ENCODE measurements at places on chromosomes 6 and 20.

- no peak for DNase-seq
Measured at GRCh38 chr6:144353871-144354314, 68.8 kb downstream of the UTRN start.

- DNase-seq, result no peak
Measured at GRCh38 chr6:113909224-113909856, 52.2 kb downstream of the MARCKS start.

- DNase-seq, result no peak
Measured at GRCh38 chr6:103797738-103798137, 1062.0 kb downstream of the HACE1 start.

GRCh38 chr20:21219686-21220085 lies 83.4 kb upstream of the XRN2 start:
- DNase-seq, result no peak

DNA sequence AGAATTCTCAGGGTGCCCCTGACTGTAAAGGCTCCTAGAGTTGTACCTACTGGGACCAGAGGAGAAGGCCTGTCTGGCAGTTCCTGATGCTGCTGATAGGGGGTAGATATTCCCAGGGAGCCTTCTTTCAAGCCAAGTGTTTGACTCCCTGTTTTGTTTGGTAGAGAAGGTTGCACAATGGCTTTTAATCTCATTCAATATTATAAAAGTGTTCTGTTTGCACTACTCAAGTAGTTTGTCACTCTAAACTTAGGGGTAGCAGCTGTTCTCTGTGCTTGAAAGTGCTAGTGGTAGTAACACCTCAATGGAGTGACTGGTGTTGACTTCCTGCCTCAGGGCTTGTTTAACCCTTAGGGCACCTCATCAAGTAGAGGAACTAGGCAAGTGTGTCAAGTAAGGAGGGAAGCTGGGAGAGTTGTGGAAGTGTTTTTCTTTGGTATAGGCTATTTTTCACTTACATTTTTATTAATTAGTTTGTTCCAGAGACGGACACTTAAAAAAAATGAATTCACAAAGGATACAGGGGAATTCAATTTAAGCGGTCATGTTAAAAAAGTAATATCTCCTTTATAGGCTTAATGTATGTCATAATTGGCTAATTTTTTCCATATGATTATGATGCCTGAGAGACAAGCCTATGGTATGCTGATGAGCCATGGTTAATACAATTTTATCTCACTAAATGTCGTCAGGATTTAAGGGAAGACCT lies 38.1 kb downstream of the BICRAL start:
- DNase-seq, result no peak

DNA sequence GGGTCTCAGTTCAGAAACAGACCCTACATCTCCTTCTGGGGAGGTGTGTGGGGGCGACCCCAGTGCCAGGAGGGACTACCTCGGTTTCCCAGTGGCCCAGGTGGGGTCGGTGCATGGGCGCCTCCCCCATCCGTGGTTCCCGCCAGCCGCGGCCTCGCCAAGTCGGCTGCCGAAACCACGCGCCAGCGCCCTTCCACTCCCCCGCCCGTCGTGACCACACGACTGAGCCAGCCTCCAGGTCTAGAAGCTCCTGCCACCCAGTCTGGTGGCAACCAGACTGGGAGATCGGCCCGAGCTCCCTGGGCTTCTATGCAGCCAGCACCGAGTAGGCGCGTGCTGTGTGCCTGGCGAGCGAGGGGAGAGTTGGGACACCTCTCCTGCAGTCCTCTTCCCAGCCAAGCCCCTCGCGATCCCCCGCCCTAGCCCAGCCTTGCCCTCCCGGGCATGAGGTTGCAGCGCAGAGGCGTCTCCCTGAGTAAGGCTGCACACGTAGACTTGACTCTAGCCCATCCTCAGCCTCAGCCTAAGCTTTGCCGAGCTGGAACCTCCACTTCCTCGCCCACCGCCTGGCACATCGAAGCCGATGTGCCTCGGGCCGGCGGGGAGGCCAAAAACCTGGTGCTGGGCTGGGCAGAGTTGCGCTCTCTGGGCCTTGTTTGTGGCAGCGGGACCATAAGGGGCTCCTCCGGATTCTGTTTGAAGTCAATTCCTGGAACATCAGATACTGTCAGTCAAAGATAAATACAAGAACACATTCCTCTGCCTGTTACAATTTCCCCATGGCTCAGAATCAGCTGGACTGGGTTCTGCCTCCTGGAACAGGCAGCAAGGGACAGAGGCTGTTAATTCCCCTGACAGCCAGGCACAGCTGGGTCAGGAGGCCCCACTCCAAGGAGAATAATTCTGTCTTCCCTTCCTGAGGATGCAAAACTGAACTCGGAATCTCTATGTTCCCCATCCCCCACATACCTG lies 1.5 kb upstream of the CPNE5 start:
- no peak for DNase-seq

DNA sequence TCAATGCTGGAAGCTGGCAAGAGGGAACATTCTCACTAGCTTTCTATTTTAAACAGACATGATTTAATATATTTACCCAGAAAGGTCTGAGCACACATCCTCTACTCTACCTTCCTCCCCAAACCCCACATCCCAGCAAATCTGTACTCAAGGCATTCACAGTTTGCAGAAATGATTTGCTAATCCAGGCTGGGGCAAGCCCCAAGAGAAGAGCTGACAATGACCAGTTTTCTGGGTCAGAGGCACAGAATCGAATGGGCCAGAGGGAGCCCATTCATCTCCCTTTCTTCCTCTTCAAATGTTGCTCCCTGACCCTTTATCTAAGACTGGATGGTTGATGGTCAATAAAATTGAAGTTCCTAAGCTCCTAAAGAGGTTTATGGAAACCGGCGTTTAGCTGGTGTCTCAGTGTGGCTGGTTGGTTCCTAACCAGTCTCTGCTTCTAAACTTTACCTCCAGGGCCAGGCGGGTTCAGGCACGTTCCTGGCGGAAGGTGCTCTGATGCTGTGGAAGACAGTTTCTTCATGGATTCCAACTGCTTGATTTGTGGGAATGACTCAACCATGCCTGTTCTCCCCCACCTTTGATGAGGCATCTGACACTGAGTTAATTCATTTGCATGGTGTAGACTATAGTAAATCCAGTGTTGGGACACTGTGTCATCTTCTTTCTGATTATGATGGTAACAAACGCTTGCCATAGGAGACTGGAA lies 96.4 kb upstream of the IYD start:
- DNase-seq, result no peak

- no peak for DNase-seq
Measured at GRCh38 chr6:36392621-36393020, 5.2 kb upstream of the ETV7 start.

DNA sequence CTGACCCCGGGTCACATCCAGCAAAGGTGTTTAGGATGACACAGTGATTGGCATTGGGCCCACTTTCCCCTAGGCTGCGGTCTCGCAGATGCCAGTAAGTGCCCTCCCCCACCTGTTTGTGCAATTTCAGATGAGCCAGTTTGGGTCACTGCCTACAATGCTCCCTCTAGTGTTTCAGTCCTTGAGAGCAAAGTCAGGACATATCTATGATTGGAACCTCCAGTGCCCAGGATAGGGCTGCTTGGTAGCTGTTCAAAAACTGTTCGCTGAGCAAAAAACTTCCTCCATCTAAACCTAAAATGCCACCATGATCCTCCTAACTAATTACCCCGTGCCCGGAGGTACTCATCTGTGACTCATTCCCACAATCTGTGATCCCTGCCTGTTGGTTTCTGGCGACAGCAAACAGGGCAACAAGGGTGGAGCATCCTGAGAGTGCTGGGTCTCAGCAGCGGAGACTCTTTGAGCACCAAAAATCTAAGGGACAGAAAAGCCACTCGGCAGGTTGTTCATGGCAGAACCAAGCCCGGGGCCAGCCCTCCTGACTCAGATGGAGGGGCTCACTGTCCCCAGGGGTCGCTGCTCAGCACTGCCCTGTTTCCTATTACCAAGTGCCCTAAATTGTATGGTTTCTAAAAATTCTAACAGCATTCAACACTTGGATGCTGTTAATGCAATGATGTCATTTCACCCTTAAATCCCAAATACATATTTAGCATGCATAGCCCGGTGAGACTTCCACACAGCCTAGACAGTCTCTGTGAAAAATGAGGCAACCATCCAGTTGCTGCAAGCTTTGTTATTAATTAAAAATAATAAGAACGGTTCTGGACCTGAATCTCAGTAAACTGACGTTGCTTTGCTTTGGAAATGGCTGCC lies 5.0 kb downstream of the VSX1 start:
- DNase-seq, result no peak

DNA sequence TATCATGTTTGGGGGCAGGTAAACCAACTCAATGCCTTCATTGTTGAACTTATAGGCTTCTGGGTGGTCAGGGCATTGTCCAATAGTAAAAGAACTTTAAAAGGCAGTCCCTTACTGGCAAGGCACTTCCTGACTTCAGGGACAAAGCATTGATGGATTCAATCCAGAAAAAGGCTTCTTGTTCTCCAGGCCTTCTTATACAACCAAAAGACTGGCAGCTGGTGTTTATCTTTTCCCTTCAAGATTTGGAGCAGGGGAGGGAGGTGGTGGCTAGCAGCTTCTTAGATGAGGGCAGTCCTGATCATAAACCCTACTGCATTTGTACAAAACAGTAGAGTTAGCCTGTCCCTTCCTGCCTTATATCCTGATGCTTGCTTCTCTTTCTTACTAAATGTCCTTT lies 57.5 kb downstream of the NCOA3 start:
- no peak for DNase-seq

GRCh38 chr6:11734861-11735613 lies 43.6 kb downstream of the ADTRP start:
- no peak for DNase-seq

DNA sequence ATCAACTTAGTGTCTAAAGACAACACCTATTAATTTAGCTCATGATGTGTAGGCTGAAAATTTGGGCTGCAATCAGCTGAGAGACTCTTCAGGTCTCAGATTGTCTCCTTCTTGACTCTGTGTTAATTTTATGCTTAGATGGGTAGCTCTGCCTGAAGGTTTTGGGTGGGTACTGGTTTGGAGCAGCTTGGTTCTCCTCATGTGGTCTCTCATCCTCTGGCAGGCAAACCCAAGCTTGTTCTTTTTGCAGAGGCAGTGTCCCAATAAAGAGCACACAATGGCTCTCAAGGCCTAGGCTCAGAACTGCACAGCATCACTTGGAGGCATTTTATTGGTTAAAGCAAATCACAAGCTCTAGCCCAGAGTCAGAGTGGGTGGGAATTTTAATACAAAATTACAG lies 280.6 kb downstream of the BTBD3 start:
- no peak for DNase-seq

DNA sequence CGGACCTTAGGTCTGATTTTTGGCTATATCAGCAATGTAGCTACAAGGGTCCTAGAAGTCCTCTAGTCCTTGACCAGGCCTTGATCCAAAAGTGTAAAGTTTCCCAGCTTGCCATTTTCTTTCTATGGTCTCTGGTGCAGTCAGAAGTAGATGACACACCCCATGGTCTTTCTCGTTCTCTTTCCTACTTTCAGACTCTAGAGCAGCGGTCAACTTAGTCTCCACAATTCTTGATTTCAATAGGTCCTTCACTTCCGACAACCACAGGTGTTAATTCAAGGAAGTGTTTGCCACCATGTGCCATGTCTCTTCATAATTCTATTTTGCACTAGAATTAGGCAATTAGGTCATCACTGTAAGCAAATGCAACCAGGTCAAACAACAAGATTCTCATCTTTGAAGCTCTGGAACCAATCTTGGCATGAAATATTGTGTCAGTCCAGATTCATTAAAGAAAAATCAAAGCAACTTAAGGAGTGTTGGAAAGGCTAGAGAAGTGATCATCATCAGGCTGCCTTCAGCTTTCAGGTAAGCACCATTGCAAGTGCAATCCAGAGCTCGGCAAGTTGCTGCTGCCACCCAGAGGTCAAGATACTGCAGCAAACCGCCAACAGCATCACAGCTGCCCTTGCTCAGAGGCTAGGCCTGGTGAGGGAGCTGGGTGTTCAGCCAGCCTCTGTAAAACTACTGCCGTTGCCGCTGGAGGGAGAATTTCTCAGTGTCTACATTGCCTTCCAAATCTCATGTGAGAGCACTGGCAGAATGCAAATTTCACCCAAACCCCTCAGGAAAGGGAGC lies 5.6 kb upstream of the SYNE1 start:
- no peak for DNase-seq

DNA sequence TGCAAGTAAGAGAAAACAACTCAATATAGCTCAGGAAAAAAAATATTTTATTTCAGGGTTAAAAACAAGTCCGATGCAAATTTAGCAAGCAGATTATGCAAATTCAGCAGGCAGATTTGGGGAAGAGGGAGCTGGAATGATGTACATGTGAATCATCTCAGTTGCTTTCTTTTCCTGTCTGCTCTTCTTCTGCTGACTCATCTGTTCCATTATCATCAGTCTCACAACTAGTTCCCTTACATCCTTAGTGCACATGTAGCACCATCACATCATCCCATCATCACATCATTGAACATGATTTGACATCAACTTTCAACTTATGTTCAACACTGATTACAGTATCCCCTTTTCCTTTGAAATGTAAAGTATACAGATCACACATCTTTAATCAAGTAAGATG lies 11.5 kb upstream of the DEFB113 start:
- no peak for DNase-seq

Data from stimulated activated CD4-positive, alpha-beta T cell treated with anti-CD3 and anti-CD28 coated beads, Interleukin-1b, Interleukin-23, amount 100 ng/mL, for 24 hours (primary cell).